ENCODE measurements at places on chromosomes 13 and 19.
A peak's percentile ranks its signal among the peaks of the same experiment; 100 is the strongest.

DNA sequence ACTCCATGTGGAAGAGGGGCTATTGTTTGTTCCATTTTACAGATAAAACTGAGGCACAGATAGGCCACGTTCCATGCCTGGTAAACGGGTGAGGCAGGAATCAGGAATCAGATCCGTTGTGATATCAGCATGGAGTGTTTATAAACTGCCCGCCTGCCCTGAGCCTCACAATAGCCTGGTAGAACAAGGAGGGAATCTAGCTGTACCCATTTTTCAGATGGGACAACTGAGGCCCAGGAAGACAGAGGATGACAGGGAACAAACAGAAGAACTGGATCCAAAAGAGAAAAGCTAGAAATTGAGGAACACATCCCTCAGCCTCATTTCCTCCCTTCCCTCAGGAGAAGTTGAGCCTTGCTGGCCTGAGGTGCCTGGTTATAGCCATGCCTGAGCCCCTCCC lies 32.5 kb downstream of the CERS4 start:
- no peak for DNase-seq

- no peak for DNase-seq
Measured at GRCh38 chr13:68745502-68745901, 1362.1 kb upstream of the ATXN8OS start.

DNA sequence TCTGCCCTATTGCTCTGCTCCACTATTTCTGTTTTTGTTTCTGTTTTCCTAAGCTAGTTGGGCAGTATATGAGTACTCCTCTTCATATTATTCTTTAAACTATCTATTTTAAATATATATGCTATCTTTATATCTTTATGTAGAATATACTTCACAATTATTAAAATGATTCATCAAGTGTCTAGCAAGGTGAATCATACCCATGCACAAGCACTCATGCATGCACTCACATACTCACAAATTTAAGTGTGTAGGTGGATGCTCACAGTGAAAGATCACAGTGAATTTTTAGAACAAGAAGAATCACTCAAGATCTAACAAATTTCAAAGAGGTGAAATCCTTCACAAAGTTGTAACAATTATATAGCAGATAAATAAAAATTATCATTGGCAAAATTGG lies 435.6 kb upstream of the SLITRK5 start:
- DNase-seq = no peak

GRCh38 chr13:50388481-50388880 lies 373.2 kb downstream of the KCNRG start:
- no peak for DNase-seq

DNA sequence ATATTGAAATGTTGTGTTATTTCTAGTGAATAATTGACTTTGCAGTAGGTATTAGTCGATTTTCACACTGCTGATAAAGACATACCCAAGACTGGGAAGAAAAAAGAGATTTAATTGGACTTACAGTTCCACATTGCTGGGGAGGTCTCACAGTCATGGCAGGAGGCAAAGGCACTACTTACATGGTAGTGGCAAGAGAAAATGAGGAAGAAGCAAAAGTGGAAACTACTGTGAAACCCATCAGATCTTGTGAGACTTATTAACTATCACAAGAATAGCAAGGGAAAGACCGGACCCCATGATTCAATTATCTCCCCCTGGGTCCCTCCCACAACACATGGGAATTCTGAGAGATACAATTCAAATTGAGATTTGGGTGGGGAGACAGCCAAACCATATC lies 9.9 kb upstream of the C5AR2 start:
- DNase-seq = no peak

DNA sequence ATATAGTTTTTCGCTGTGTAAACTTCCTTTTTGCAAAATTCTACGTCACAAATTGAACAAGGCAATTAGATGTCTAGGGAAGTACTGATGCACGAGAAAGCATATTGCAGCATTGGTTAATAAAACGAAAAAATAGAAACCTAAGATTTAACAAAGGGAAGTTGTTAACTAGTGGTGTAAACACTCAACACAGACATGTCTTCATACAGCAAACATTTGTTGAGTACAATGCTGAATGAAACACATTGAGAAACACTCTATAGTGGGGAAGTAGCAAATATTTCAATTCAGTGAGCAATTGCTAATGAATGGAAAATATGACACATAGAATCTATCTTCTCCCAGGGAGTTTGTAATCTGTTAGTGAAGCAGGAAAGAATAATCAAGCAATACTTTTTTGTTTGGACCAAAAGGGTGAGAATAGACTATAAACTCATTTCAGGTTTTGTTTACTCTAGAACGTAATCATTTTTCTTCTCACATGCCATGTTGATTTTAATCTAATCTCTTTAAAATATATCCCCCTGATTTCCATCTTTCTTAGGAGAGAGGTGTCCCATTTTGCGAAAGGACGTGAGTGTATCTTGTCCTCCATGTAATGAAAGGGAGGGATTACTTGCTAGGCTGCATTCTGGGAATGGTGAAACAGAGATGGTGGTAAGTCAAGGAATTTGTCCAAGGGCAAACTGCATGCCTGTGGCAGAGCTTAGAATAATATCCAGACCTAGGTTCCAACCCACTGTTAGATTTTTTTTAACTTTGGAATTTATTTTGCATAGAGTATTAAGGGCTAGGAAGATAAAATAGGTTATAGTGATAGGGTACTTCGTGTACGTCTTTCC lies 1.7 kb upstream of the ANKRD10 start:
- no peak for DNase-seq

DNA sequence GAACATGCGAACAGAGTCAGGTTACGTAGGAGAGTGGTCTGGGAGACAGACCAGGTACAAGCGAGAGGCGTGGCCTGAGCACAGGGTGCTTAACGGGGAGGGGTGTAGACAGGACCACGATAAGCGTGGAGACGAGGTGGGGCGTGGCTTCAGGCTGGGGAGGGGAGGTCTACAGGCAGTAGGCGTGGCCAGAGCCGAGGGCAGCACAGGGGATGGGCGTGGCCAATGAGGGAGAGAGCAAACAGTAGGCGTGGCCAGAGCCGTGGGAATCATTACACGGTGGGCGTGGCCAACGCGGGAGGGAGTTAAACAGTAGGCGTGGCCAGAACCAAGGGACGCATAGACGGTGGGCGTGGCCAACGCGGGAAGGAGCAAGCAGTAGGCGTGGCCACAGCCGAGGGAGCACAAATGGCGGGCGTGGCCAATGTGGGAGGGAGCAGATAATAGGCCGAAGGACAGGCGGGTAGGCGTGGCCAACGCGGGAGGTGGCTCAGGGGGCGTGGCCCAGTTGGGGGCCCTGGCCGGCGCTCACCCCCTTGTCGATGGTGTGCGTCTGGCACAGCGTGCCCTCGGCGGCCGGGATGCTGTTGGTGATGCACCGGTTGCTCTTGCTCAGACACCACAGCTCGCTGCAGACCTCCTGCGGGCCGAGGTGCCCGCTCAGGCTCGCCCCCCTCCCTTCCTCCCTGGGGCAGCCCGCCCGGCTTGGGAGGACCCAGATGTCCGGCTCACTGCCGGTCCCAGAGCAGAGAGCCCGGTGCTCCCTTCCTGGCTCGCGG lies 15.2 kb upstream of the MYO1F start:
- peak; percentile 96 for DNase-seq

DNA sequence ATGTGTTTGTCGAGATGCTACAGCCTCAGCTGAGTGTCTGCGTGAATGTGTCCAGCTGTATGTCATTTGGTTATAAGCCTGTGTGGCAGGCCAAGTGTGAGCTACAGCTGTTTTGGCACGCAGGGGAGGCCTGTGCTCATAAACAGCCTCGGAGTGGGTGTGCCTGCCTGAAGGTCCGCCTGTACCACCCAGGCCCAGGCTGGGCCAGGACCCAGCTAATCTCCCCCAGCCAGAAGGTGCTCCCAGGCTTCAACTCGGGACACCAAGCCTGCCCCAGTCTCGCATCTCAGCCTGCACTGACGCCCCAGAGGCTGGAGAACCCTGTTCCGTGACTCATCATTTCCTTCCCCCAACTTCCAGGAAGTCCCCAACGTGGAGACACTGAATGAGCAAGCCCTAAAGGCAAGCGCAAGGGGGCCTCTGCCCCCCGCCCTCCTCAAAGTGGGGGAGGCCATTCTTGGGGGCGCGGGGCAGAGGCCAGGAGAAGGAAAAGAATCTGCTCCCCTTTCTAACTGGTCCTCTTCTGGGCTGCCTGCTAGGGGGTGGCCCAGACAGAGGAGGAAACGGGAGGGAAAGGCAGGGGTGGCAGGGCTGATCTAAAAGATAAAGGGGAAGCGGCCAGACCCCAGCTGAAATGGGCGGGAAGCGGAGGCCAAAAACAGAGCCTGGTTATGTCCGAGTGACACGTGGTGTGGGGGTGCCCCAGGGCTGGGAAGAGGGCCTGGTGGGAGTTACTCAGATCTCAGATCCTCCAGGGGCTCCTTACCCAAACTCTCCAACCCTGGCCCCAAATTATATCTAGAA lies 2.0 kb downstream of the SLC1A5 start:
- DNase-seq = peak; percentile 68

DNA sequence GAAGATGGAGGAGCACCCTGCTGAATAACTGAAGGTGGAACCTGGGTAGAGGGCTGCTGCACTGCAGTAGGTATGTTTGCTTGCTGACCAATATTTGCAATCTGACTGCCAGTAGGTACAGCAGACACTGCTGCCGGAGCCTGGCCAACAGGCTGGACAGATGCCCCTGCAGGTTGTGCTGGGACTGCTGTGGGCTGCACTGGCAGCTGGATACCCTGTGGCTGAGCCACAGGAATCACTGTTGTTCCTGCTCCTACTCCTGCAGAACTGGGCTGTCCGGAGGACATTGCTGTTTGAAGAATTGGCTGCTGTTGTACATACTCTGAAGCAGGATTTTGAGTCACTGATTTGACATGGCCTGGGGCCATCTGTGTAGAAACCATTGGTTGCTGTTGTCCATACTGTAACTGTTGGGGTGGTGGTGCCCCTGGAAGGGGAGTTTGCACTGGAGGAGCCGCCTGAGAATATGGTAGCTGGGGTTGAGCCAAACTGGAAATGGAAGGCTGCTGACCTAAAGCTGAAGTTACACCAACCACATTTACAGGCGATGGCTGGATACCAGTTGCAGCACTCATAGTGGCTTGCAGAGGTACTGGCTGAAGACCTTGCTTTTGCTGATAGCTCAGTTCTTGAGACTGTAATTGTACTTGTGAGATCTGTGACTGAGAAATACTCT lies 2.2 kb downstream of the TSC22D1 start:
- DNase-seq = no peak

GRCh38 chr13:98798849-98799645 lies 46.6 kb upstream of the SLC15A1 start:
- no peak for DNase-seq

GRCh38 chr19:10817291-10818038 lies 18.5 kb downstream of the TMED1 start:
- no peak for DNase-seq

- DNase-seq = peak; percentile 83
Measured at GRCh38 chr19:55503502-55504251, 15.4 kb downstream of the SSC5D start.

DNA sequence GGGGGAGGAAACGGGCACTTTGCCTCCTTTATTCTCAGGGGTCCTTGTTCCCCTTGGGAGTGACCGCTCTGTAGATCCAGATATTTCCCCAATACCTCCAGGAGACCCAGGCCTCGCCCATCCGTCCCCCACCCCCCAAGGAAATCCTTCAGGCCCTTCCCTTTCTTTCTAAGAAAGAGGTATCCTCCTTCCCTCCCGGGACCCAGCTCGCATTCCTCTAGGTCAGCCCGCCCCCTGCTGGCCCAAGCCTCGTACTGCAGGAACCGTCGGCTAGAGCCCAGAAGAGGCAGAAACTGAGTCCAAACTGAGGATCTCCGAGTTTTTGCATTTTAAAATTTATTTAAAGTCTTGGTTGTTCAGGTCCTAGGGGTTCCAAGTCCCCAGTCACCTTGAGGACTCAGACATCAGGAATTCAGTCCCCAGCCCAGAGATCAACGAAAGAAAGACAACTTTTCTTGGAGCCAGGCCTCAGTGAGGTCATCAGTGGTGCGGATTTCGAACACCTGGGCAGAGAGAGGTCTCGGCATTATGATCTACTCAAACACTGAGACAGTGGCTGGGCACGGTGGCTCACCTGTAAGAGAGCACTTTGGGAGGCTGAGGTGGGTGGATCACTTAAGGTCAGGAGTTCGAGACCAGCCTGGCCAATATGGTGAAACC lies 7.5 kb upstream of the LRFN1 start:
- DNase-seq = peak; percentile 65

GRCh38 chr13:47179321-47179720 lies 282.5 kb upstream of the HTR2A start:
- no peak for DNase-seq

DNA sequence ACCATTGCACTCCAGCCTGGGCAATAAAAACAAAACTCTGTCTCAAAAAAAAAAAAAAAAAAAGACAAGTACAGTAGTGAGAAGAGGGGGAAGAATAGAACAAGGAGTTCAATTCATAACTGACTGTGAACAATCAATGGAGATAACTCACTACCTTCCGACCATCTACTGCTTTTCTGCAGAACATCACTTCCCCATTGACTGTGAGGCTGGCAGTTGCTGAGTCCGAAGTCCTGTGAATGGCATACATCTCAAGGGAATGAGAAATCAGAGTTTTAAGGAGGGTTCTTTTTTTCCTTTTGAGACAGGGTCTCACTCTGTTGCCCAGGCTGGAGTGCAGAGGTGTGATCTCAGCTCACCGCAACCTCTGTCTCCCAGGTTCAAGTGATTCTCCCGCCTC lies 11.2 kb downstream of the ZNF565 start:
- no peak for DNase-seq

DNA sequence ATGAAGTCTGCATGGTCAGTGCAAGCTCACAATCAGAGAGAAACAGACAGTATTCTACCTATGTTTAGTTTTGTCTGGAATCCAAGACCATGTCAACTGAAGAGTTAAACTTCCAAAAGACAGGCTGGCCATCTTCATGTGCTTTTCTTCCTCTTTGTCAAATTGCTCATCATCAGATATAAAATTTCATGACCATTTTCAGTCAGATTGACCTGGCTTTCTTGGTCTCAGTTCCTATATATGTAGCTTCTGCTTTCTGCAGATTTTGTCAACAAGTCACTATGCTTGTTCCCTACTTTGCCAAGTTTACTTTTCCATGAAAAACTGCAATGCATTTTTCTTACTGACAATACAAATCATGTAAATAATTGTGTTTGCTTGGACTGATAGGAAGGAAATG lies 13.9 kb downstream of the SLC46A3 start:
- no peak for DNase-seq

- peak; percentile 23 for DNase-seq
Measured at GRCh38 chr19:11091703-11092153, 2.5 kb downstream of the LDLR start.

GRCh38 chr19:4594201-4594600 lies 34.7 kb upstream of the SEMA6B start:
- no peak for DNase-seq

- DNase-seq = no peak
Measured at GRCh38 chr13:102710261-102710679, 15.4 kb upstream of the METTL21C start.

- no peak for DNase-seq
Measured at GRCh38 chr13:83086088-83086487, 796.2 kb downstream of the SLITRK1 start.

- DNase-seq = no peak
Measured at GRCh38 chr13:64480672-64481071, 2749.5 kb downstream of the PCDH9 start.

- DNase-seq = no peak
Measured at GRCh38 chr13:57630661-57631595, 616 bp upstream of the PCDH17 start.

GRCh38 chr13:26660185-26660584 lies 100.4 kb downstream of the GPR12 start:
- no peak for DNase-seq
